ENCODE measurements at places on chromosomes 12 and 14.

DNA sequence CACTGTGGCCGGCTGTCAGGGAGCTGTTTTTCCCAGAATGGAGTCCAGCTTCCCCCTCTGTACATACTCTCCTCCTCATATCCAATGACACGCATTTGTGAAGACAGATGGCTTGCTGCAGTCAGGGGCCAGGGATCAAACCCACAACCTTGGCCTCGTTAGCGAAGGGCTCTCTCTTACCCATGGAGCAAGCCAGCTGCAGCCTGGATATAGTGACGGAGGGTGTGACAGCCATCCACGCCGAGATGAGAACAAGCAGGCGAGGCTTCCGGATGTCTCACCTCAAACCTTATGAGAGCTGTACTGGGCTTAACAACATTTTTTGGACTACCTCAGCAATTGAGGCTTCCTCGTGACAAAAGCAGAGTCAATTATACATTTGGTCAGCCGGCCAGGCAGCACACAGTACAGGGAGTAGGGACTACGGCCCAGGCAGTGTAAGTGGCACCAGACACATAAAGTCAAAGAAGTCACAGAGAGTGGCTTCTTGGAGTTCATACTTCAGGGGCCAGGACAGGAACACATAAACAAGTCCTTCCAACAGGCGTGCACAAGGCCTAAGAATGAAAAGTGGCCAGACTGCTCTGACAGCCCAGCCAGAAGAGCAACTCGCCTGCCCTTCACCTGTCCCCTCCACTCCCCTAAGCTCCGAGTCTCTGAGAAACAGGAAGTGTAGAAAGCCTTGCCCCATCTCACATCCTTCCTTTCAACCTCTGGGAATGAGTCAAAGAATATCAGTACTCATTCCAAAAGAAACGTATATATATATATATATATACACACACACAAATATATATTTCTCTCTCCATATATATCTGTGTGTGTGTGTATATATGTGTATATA is 115.1 kb downstream of the TTC7B start:
- no peak for DNase-seq

- peak; percentile 51 for DNase-seq
These were observed 1.9 kb downstream of the DUSP16 start for GRCh38 chr12:12560587-12561370.

DNA sequence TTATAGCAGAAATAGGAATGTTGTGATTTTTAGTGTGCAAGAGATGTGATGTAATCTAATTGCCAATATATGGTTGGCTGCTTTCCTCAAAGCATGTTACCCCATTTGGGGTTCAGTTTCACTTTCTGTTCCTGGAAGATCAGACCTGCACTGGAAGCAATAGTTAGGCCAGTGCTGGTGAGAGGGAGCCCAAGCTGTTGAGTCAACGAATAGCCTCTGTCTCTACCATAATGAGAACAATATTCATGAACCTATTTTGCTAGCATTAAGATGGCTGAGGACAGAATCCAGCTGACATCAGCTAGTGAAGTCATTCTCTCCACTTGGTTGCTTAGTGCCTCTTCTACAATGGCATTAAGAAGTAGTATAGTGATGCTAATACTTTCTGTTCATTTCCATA is 379.9 kb upstream of the DCN start:
- no peak for DNase-seq

DNA sequence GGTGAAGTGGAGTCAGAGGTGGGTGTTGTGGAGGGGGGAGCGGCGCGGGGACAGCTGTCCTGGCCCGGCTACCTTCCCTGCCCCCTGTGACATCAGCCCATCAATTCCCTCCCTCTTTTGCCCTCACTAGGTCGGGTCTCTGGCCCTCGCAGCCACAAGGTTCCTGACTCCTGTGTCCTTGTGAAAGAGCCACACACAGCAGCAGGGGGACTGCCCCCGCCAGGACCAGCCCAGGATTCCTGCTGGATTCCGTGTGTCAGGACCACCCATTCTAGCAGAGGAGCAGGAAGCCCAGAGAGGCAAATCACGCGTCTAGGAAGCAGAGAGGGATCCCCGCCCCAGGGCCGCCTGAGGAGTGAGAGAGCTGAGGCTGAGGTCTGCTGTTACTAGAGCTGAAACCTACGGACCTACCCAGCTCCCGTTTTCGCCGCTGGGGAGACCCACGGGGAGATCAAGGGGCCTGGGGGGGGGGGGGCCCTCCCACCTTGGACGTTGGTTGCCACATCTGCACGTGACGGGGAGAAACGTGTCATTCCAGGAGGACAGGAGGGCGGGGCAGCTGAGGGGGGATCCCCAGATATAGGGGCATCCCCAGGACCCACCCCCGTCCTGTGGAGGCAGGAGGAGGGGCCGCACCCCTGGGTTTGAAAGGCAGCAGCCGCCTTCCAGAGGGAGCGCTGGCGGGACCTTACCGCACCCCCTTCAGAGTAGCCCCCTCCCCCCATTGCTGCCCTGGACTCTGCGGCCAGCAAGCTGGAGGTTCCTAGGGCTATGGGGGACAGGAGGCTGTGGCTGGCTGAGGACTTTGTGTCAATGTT is 12.5 kb upstream of the INF2 start:
- no peak for DNase-seq

DNA sequence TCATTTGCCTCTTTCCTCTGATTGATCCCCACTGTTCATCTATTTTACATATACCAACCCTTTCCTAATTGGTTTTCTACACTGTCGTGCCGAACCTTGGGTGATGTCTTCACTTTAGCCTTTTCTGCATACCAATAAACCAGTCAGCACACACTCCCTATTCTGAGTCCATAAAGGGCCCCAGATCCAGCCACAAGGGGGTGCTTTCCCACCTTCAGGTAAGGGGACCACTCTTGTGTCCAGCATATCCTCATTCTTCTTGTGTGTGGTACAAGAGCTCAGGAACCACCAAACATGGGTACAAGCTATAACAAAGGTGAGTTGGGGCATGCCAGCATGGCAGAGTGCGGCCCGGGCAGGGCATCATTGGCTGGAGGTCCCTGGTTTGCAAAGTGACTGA is 859.8 kb downstream of the FSCB start:
- DNase-seq, result no peak

- DNase-seq, result peak; percentile 53
These were observed 24.4 kb downstream of the CD9 start for GRCh38 chr12:6224550-6224949.

GRCh38 chr12:132197581-132198354 is 53.5 kb downstream of the NOC4L start:
- DNase-seq, result no peak

- DNase-seq, result no peak
These were observed 61.9 kb downstream of the SMUG1 start for GRCh38 chr12:54126696-54127537.

DNA sequence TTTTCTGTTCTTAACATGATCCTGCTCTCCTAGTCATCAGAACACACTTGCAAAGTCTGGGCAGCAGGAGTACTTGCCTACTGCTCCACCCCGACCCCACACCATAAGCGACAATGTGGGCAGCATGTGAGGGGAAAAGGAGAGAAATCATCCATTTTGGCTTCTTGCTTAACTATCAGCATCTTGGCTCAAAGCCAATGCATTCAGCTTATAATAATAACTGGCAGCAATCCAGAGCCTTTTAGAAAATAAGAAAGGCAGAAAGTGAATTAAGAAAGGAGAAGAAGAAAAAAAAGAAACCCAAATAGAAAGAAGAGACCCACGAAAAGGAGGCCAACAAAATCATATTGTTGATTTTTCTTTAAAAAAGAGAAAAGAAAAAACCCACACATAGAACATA is 930.8 kb downstream of the BCL11B start:
- DNase-seq, result no peak

DNA sequence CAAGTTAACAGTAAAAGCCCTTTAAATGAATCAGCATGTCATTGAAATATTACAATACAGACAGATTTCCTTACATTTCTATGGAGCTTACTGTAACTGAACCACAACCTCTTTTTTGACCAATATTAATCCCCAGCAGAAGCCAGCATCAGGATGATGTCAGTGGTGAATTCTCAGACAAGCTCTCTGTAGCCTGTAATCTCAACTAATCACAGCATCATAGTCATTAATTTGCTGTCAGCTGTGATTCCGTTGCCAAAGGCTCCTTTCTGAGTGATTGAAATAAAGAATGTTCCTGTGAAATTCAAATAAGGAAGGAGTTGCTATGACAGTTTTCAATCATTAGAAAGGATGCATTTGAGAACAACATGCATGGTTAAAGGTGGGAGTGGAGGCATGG is 323.1 kb downstream of the PDZRN4 start:
- no peak for DNase-seq

GRCh38 chr12:116091579-116091978 is 185.9 kb downstream of the MED13L start:
- DNase-seq, result no peak

GRCh38 chr12:118463677-118464076 is 87.3 kb downstream of the SUDS3 start:
- DNase-seq, result no peak

DNA sequence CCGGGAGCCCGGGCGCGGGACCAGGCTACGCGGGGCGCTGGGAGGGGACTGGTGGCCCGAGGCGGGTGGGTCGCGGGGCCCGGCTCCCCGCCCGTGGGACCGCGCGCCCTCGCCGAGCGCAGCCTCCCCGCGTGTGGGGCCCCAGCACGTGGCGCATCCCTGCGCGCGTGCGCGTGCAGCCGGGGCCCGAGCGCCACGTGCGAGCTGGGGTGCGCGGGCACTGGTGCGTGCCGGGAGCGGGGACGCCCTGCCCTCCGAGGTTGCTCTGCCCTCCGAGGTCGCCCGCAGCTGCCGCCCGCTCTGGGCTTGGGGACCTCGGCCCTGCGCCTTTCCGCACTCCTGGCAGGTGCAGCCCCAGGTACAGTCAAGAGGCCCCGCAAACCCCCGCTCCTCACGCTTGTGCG is 365 bp upstream of the CCDC88C start:
- peak; percentile 74 for DNase-seq

- DNase-seq, result no peak
These were observed 34.8 kb upstream of the INSM2 start for GRCh38 chr14:35499180-35499579.

DNA sequence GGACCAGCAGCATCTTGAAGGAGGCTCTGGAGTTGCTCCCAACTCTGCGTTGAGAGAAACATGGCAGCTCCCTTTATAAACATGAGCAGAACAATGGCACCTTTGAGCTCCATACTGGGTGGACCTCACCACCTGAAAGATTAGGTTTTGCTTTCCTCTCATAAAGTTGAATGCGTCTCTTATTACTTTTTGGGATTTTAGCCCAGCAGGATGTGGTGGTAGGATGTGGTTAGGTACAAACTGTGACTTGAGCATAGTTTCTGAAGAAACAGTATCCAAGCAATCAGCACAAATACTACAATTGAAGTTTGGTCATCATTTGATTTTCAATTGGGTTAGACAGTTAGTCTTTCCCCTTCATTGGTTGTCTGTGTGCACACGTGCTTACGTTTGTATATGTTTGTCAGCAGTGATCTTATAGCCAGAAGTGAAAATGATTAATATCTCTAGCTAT is at the start of gene PRR4:
Gene PRR4 (minus strand): TSS at position 51 of the 454 bp plus-strand sequence. CDS start 38 bp downstream, at position 13.
- DNase-seq, result no peak

- peak; percentile 89 for DNase-seq
These were observed at the start of gene AKAP5 for GRCh38 chr14:64465191-64465822. Gene AKAP5, plus strand, starts transcription at chr14:64465499. Its CDS starts 2,896 bp downstream, at chr14:64468395.

- no peak for DNase-seq
These were observed 8.4 kb downstream of the ARHGEF25 start for GRCh38 chr12:57619434-57620244.

DNA sequence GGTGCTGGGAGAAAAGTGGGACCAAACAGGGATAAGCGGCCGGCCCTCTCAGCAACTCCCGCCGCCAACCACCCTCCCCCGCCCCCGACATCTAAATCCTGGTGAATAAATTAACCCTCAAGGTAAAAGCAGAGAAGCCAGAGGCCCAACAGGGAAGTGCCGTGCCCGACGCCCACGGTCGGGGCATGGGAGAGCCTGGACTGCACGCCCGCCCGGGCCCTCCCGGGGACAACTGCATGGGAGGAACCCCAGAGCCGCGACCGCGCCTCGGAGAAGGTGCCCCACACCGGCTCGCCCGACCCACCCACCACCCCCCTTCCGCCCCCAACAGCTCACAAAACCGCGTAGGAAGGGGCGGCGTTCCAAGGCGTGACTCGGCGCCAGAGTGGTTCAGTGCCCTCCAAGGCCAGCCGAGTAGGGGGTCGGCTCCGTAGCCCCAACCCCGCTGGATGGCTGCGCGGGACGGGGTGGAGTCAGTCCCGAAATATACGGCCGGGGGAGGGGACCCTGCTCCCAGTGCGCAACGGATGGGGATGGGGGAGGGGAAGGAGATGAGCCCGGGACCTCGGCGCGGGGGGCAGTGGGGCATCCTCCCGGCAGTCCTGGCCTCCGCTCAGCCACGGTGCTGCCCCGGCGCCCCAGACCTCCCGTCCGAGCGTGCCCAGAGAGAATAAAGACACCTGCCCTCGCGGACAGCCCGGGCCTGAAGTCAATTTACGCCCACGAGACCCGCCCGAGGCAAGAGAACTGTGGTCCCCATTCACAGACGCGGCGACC is 732 bp downstream of the SLC25A29 start:
- DNase-seq, result peak; percentile 56

DNA sequence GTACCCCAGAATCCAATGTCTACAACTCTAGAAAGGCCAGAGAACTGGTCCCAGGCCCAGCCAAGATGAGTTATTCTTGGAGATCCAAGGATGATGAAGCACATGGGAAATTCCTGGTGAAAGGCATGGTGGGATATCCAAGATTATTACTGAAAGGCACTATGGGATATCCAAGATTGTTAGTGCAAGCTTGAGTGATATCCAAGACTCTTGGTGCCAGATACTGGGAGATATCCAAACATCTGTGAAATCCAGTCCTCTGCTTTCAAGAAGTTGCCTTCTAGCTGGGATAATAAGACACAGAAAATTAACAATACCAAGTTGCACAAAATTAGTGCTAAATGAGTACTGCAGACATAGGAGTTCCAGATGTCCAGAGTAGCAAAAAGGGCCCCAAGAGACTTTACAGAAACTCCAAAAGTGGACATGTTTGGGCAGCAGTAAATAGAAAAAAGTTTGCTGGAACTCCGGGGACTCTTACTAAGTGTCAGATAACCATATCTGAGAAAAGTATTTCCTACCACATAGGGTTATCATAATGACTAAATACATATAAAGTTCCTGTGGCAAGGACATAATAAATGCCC is 34.6 kb downstream of the PHLDA1 start:
- no peak for DNase-seq

DNA sequence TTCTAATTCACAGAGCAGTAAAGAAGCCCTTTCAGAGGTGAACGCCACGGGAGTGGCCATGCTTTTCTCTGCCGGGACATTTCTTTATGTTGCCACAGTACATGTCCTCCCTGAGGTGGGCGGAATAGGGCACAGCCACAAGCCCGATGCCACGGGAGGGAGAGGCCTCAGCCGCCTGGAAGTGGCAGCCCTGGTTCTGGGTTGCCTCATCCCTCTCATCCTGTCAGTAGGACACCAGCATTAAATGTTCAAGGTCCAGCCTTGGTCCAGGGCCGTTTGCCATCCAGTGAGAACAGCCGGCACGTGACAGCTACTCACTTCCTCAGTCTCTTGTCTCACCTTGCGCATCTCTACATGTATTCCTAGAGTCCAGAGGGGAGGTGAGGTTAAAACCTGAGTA is 26.2 kb upstream of the PLEKHD1 start:
- no peak for DNase-seq

Data from NCI-H345 (cell line).